Fibroblast of pulmonary artery (primary cell): ENCODE measurements at places on chromosomes 16 and 17.

DNA sequence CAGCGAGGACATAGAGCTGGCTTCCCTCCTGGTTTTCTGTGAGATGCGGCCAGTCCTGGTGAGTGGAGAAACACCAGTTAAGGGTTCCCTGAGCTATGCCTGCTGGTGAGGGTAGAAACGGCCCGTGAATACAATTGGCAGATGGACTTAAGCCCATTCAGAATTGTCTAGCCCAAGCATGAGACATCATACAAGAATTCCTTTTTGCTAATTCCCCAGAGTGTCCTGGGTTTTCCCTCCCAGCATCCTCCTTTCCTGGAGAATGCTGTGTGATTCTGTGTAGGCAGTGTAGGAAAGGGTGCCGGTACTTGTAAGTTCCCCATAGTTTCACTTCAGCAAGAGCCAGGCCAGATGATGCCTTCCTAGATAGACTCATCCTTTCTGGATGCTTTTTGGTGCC lies 65.1 kb downstream of the SDR42E1 start:
- DNase-seq: peak; percentile 7

DNA sequence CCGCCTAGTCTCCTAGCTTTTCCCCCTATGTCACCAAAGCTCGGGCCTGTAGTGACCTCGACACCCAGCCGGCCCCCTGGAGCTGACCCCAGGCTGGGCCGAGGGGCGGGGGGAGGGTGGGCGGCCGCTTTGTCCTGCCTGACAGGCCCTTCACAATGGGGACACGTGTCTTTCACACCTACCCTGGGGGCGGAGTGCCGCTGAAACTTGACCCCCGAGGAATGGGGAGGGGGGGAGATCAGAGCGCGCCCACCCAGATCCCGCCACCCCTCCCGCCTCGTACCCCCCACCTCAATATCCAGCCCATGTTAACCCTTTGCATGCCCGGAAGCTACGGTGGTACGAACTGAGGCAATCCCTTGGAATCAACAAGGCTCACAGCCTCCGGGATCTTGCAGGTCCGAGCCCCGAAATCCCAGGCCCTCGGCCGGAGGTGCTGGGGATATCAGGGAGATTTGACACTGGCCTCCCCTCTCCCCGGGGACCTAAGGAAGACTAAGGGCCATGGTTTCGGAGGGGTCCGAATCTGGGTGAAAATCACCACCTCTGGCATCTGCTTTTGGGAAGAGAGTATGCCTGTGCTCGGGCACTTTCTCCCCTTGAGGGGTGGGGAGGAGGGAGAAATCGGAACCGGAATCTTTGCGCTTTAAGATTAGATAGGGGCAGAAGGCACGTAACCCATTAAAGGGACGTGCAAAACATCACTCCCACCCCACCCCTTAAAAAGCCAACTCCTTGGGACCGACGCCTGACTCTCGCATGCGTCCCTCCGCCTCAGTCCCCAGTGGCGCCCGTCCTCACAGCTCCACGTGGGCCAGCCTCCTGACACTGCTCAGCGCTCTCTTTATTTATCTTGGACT lies 2.6 kb downstream of the NOG start:
- no peak for DNase-seq

- DNase-seq: no peak
Observed at GRCh38 chr16:27224741-27225300, 21.5 kb downstream of the KDM8 start.

GRCh38 chr16:89052890-89053724 lies 40.5 kb upstream of the ACSF3 start:
- DNase-seq: no peak

DNA sequence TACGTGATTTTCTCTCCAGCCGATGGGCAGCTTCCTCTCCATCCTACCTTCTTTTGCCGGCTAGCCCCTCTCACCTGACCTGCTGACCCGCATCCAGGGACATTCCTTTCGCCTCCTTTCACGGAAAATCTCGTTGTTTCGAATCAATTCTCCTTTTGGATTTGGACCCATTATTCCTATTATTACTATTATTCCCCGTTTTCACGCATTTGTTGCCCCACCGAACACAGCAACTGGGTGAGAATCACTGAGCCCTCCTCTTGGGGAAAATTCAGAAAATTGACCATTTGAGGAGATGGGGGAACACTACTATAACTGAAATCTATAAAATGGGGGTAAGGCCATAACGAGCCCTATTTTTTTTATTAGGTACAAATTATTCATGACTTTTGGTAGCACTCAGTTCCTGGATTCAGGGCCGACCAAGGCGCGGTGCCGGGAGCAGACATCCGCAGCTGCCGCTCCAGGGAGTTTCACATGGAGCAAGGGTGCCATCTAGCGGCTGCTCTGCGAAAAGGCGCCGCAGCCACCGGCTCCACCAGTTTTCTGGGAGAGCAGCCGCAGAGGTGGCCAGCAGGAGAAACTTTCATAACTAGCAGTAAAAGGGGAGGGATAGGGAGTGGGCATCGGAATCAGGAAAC lies 3.3 kb upstream of the HOXB8 start:
- peak; percentile 86 for DNase-seq
